H4 (cell line): ENCODE measurements at places on chromosomes 1 and 21.

DNA sequence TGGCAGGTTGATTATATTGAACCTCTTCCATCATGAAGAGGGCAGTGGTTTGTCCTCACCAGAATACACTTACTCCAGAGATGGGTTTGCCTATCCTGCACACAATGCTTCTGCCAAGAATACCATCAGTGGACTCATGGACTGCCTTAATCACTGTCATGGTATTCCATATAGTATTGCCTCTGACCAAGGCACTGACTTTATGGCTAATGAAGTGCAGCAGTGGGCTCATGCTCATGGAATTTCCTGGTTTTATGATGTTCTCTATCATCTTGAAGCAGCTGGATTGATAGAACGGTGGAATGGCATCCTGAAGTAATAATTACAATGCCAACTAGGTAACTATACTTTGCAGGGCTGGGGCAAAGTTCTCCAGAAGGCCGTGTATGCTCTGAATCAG, 16.6 kb upstream of the GBP6 start:
- DNase-seq = no peak

DNA sequence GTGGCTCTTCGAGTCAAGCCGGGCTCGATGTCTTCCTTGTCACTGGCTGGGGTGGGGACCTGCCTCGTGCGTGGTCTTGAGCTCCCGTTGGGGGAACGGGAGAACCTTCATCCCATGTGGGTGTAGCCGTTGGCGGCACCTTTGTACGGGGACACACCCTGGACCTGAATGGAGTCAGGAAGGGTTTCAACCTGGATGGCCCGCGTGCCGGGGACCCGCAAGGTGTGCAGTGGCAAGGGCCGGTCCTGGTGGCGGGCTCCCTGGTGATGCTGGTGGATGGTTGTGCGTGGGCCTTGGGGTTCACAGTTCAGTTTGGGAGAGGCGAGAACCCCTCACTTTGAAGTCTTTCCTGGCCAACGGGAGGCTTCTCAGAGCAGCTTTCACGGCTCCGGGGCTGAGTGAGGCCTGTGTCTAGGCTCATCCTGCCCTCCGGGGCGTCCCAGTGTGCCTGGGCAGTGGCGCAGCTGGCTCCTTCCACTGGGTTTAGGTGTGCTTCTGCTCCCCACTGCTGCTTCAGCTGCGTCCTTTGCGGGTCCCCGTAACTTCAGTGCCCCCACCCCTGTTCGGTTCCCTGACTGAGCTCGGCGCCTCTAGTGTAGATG, 11.4 kb downstream of the SKI start:
- DNase-seq = no peak

DNA sequence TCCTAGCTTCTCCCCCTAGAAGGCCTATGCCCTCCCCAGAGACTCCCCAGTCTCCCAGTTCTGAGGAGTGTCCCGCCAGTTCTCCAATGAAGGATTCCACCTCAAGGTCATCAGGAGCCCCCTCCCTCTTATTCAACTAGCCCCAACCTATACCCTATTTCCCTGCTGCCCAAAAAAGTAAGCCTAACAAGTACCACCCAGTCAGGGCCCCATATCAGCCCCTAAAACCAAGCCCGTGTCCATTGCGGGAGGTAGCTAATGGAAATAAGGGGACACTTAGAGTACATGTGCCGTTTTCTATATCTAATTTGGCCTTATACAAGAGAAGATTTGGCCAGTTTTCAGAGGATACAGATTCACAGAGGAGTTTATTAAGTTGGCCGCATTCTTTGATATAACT, 416.2 kb downstream of the MATN1 start:
- no peak for DNase-seq

- peak; percentile 22 for DNase-seq
These were observed 281.2 kb downstream of the AKT3 start for GRCh38 chr1:243568793-243569192.

- no peak for DNase-seq
These were observed 31.0 kb upstream of the COG2 start for GRCh38 chr1:230611128-230611877.

DNA sequence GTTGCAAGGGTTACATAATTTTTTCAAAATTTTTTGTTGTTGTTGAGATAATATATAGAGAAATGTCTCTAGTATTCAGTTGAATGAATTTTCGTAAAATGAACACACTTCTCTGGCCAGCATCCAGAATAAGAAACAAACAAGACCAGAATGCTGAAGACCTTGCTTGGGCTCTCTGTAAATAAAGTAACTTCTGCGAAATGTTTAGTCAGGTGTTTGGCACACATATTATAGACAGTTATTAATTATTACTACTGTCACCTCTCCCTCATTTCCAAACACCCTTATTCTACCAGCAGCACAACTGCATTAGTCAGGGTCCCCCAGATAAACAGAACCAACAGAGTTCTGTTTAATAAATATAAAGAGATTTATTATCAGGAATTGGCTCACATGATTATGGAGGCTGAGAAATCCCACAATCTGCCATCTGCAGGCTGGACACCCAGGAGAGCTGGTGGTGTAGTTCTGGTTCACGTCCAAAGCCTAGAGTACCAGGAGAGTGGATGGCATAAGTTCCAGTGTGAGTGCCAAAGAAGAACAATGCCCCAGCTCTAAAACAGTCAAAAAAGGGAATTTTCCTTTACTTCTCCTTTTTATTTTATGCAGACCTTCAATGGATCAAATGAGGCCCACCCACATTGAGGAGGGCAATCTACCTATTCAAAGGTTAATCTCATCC, 44.1 kb upstream of the KCND3 start:
- DNase-seq = no peak

GRCh38 chr1:184610876-184611595, 143.6 kb downstream of the EDEM3 start:
- DNase-seq = no peak

DNA sequence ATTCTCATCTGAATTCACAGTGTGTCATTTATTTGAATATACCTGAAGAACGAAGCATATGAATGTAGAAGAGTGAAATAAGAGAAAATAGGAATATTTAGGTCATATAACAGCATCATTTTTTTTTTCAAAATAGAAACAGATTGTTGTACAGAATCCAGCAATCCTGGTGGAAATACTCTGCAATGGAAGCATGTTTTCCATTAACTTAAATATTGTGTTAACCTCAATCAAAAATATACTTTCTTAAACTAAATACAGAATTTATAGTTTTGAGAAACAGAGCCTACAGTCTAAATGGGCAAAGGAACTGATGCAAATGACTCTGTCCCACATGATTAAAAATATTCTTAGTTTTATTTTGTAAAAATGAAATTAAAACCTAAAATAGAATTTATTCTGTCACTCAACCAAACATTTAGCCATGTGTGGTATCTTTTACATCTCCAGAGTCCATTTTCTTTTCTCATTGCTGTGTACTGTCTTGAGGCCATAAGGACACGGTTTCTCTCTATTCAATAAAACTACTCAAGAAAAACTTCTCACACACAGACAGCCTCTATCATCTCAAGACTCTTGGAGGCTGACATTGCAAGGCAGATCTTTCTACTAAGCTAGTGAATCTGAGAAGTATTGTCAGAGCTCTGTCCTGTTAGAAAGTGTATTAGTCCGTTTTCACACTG, 322.6 kb downstream of the LTN1 start:
- no peak for DNase-seq

DNA sequence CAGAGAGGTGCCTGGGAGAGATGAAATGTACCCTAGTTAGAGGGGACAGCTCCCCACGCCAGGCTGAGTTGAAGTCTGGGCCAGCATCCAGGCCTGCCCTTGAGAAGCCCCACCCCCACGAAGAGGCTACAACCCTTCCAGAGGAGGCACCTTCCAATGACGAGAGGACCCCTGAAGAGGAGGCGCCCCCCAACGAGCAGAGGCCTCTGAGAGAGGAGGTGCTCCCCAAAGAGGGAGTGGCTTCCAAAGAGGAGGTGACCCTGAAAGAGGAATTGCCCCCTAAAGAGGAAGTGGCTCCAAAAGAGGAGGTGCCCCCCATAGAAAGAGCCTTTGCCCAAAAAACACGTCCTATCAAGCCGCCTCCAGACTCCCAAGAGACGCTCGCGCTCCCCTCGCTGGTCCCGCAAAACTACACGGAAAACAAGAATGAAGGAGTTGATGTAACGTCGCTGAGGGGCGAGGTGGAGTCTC, 3.1 kb downstream of the EVA1B start:
- no peak for DNase-seq

DNA sequence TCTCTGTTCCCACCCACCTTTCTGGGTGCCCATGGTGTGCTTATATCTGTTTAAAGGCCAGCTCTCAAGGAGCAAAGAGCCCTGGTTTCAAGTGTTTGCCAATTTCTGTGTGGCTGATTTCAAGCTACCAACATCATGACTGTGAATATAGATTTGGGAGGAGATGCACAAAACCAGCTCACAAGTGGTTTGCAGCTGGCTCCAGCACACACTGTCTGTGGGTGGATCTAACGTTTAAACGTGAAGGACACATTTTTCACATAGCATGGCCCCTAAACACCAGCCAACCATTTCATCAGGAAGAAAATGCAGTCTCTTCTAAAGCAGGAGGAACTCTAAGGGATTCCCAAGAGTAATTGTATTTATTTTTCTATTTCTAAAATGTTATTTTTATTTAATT, 65.2 kb downstream of the FCRL5 start:
- no peak for DNase-seq

GRCh38 chr1:160569806-160570205, 9.5 kb downstream of the CD84 start:
- DNase-seq = no peak

GRCh38 chr1:207752456-207752998, 673 bp downstream of the CD46 start:
- peak; percentile 13 for DNase-seq

- DNase-seq = no peak
These were observed 2.8 kb downstream of the SMCP start for GRCh38 chr1:152880907-152881306.

DNA sequence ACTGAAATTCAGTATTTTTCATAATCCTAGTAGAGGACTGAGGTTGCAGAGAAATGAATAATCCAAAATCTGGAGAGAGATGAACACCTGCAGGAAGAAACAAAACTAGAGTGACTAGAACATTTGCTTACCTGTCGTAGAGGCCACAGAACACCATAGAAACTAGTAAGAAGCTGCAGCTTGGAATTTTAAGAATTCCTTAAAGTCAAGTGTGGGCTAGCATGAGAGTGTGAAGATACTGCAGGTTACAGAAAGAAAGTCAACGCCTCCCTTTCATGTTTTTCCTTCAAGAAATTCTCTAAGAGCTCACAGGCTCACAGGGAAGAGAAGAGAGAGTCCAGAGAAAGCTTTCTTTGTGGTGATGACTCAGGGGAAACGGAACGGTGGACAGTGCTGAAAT, 633.7 kb downstream of the LRRIQ3 start:
- no peak for DNase-seq

- DNase-seq = no peak
These were observed 79.8 kb upstream of the CYYR1 start for GRCh38 chr21:26652854-26653253.

GRCh38 chr1:221886743-221887414, 145.0 kb upstream of the DUSP10 start:
- peak; percentile 93 for DNase-seq

- DNase-seq = no peak
These were observed 76.5 kb upstream of the NFIA start for GRCh38 chr1:61005614-61006580.

- peak; percentile 61 for DNase-seq
These were observed 4.6 kb upstream of the ENAH start for GRCh38 chr1:225657462-225657989.

DNA sequence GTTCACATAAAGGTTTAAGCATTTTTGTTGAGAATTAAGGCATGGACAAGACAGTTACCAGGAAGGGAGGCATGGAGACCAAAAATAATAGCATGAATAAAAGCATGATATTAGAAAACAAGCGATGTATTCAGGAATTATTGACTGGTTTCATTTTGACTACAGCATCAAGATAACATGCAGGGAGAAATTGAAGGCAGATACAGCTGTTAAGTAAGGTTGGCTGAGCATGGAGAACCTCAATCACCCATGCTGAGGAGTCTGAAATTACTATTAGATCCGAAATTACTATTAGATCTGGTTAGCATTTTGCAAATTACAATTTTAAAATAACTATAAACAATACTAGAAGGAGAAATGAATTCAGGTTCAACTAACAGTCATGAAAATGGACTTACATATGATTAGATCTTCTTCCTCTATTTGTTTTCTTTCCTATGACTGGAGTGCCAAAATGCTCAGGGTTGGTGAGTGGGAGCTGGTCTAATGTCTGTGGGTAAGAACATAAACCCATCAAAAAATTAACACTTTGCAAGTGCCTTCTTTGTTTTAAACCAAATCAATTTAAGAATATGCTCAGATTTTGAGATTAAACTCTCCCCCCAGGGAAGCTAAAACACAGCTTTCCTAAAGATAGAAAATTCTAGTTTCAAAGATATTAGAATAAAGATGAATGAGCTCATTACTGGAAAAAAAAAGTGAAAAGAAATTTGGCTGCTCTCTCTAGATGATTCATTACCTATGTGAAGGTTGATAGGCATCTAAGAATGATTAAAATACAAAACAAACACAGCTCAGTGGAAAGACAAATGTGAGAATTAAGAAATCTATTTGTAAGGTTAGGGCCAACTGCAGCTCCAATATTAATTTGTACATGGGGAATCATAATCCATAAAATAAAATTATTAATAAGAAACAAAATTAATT, 81.7 kb downstream of the ARID4B start:
- no peak for DNase-seq

DNA sequence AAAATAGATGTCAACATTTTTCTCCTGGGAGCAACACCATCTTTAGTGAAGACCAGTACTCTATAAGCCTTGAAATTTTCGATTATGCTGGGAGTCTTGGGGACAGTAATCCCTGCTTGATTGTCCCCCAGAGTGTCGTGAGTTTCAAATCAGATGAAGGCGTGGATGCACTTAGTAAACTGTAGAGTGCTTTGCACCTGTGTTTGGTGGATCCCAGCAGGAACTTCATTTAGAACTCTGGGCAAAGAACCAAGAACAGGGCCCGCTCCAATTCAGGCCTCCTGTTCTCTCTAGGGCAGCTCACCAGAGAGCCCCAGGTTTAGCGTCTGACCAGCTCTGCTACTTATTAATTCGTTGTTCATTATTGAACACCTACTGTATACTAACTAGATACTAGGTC, 1.5 kb downstream of the GPX7 start:
- DNase-seq = no peak

DNA sequence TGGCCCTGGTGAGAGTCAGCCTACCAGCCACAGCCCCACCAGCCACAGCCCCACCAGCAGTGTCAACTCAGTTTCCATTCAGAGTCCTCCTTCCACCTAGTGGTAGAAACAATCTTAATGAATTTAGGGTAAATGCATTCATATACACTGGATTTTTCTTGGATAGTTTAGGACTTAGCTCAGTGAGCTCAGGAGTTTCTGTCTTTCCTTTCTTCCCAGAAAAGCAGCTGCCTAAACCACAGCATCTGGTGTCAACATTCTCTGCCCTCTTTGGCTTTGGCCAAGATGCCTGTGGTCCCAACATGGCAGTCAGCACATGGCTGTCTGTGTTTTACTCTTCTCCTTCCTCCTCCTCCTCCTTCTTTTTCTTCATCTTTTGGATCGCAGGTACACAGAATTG, 94.0 kb downstream of the CLIC6 start:
- peak; percentile 51 for DNase-seq
